ENCODE measurements at places on chromosomes 7 and 10. TPM values are rescaled to one million over a fixed set of nuclear protein-coding genes. Genes with fewer than 3 reads are reported as not detected.

Gene POLR2J2
- polyA plus RNA-seq: 3.0 TPM

Gene CUZD1
- polyA plus RNA-seq: 0.59 TPM

Gene CCDC172
- polyA plus RNA-seq: not detected

Gene SPDYE5
- polyA plus RNA-seq: 1.6 TPM

Gene MLXIPL
- polyA plus RNA-seq: 0.20 TPM

Gene CLEC2L
- polyA plus RNA-seq: 3.5 TPM

Gene ACTL6B
- polyA plus RNA-seq: not detected

DNA sequence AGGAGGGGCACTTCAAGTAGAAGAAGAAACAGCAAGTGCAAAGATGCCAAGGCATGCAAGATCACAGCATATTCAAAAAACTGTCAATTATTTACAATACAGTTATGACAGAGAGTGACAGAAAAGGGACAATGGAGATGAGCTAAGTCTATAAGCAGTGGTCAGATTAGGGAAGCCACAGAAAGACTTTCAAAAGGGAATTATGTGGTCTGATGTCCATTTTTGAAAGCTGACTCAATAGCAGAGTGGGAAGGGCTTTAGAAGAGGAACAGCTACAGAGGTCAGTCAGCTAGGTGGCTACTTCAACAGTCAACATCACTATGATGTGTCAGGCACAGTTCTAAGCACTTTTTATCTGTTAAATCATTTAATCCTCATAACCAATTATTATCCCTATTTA lies 45.2 kb upstream of the SPOCK2 start:
- DNase-seq: no peak

DNA sequence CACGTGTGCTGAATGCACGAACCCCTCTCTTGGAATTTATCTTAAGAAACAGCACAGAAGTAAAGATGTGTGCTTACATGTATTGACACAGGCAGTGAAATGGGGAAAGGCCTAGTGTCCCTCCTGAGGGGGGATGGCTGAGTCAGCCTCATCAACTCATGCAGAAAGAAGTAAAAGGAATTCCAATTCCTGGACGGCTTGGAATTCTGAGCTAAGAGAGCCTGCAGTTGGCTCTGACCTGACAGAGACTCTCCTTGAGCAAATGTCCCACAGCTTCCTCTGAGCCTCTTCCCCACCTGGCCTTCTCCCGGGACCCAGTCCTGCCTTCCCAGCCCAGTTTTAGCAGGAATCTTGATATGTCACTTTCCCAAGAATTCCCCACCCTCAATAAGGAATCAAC lies 542.4 kb upstream of the ADARB2 start:
- DNase-seq: no peak

DNA sequence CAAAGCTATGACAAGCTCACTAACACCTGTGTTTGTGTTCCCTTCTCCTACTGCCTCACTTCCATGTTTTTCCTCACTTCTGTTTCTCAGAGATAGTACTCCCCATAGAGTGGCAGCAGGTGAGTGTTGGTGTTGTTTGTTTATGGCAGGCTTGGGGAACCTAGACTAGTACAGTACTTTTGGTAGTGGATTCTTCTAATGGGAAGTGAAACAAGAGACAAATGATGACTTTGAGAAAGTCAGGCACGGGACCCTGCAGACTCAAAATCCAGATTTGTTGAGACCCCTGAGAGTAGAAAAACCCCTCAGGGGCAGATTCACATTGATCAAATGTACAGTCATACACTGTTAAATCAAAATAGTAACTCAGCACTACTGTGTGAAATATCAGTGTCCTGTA lies 6.4 kb upstream of the CFAP69 start:
- DNase-seq: no peak

DNA sequence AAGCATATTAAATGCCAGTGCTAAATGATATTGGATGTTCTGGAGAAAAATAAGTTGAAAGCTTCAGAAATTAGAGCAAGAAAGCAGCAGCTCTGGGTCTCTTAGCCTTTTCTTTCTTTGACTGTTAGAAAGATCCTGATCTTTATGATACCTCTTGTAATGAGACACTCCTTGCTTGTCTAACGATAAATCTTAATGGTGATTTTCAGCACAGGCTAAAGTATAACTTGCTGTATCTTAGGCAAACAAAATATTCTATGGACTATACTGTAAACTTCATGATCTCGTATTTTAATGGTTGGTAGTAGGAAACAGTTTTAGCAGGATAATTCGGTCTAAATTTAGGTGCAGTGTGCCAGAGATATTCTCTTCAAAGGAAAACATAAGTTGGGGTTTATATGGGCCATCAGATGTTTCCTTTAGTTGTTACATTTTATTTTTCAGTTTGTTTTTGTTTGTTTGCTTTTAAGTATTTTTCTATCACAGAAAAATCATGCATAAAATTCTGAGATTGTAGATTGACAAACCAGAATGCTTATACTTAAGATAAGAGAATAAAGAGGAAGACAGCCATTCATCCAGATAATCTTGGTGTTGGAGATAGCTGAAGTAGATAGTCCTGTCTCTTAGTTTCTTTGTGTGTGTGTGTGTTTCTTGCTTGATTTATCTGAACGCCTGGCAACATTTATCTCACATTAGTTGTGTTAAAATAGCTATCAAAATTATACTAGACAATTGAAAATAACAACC lies 4.7 kb downstream of the CASD1 start:
- DNase-seq: peak; percentile 3

DNA sequence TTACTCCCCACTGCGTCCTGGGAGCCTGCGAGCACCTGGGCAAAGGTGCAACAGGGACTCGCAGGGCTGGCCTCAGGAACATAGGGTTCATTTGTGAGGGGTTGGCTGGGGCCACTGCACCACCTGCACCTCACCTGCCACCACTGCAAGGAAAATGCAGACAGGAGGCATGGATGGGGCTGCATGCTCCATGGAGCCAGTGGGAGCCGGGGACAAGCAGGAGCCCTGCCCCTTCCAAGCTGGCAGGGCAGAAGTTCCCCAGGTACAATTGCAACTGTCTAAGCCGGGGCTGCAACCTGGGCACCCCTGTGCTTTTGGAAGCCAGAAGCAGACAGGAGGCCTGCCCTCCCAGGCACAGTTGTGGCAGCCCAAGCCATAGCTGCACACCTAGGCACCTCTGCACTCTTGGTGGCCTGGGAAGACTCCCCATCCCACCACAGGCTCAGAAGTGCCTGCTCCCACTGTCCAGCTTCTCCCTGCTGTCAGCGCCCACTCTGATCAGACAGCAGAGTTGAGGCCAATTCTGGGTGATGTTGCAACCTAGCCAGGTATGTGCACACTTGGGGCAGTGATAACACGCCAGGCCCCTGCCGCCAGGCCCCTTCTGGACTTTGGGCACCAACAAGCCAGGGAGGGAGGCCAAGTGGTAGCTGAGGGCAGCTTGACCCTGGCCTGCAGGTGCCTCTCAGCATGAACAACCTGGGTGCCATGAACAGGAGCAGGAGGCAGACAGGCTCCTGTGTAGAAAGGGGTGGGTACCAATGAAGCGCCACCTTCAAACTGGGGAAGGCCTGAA lies 58.2 kb downstream of the TMEM106B start:
- DNase-seq: no peak

DNA sequence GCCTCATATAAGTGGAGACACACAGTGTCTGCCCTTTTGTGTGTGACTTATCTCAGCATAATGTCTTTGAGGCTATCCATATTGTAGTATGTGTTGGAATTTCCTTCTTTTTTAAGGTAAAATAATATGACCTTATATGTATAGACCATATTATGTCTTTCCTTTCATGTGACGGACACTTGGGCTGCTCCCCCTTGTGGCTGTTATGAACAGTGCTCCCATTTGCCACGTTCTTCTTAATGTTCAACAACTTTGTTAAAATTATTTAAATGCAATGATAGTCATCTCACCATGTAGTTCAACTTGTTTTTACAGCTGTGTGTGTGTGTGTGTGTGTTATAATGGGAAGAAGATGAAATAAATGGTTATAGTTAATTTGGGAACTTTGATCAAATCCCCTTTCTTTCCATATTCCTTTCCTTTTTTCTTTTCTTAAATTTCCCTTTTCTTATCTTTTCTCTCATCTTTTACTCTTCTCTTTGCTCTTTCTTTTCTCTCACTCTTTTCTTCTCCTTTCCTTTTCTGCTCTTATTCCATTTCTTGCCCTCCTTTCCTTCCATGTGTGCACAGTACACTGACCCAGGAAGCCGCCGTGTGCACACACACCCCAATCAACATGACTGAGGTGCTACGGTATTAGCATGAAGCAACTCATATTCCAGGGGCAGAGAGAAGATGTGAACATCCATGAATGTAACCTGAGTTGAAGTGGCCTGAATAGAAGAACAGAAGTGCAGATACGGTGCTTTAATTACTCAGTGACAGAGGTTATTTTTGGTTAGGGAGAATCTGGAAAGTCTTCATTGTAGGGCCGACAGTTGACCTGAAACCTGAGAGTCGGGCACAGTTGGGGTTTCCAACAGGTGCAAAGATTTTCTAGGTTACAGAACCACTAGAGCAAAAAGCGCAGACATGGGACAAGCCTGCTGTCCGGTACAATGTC lies 596.6 kb downstream of the SDK1 start:
- peak; percentile 59 for DNase-seq

DNA sequence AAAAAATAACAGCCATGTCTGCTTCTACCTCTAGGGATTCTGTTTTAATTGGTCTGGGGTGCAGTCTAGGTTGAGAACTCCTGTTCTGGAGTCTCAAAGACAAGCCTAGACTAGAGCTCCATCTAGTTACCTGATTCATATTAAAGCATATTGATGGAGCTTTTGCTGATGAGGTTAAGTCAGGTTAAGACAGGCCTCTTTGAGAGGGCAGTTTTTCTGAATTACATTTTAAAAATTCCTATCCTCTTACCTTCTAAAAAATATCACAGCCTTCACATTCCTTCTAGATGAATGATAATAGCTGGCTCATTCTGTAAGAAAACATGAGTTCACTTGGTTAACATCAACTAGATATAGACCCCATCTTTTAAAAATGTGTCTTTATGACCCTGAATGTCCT lies 28.9 kb downstream of the MGAM start:
- DNase-seq: no peak

GRCh38 chr7:159056737-159057136 lies 87.9 kb downstream of the VIPR2 start:
- no peak for DNase-seq

DNA sequence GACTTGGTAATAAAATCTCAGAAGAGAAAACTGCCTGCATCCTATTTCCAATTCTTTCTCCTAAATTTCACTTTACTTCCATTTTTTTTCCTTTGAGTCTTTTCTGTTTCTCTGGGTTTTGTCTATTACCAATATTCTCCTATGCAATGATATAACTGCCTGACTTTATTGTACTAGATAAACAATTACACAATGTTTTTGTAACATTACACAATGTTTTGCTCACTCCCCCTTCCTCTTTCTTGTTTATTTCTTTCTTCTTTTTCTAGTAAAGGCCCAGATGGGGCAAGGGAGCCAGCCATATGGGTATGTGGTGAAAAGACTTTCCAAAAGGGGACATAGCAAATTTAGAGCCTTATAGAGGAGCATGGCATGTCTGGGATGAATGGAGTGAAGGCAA lies 278.7 kb upstream of the PHYHIPL start:
- no peak for DNase-seq

- no peak for DNase-seq
Measured at GRCh38 chr10:69474742-69475432, 23.6 kb downstream of the TSPAN15 start.

DNA sequence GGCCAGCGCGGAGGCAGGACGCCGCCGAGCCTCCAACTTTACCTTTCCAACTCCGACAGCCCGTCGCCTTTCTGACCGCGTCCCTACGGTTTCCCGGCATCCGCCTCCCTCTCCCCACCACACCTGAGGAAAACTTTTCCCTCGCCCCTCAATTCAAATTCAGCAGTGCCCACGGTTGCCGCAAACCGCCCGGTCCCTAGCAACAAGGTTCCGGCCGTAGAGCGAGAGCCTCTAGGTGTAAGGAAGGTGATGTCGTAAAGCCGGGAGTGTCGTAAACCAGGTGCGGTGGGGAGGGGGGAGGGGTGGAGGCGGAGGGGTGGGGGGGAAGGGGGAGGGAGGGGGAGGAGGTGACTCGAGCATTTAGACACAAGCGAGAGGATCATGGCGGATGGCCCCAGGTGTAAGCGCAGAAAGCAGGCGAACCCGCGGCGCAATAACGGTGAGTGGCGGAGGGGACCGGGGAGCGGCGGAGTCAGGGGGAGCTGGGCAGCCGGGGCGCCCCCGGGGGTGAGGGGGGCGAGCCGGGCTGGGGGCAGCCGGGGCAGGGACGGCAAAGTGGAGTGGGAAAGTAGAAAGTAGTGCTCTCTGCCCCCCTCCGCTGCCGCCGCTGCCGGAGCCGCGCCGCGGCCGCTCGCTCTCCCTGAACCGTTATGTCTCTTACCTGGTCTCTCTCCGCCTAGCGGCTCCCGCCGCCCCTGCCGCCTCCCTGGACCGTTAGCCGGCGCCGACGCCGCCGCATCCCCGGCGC lies at the start of gene ZEB1:
Gene ZEB1 (plus strand): TSS at position 363 of the 748 bp plus-strand sequence. CDS start 19 bp downstream, at position 382.
- DNase-seq: peak; percentile 95

DNA sequence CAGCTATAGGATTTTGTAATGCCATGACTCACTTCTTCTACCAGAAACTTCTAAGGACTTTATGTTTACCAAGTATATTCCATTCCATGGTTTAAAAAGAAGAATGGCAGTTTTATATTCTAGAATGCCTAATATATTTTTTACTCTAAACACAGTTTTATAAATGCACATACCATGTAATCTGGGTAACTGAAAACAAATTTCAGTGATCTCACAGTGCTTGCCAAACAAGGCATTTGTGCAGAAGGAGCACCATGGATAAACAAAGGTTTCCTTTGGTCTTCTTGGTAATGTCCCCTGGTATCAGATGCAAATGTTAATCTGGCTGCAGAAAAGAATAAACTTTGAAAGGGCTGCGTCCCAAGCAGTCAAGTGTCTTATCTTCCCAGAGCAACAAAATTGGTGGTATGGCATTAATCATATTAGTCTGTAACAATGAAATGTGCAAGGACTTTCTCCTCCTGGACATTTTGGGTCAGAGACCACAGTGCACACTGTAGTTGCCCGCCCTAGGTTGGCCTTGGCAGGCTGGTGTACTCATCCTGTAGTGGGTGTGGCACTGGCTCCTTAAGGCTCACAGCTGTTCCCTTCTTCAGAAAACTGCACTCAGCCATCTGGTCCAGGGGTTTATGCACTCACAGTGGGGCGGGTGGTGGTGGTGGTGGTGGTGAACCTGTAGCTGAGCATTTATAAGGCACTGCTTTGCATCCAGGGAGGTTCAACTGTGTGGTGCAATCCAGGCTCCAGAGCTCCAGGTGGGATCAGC lies 56.7 kb downstream of the LAMB4 start:
- no peak for DNase-seq

DNA sequence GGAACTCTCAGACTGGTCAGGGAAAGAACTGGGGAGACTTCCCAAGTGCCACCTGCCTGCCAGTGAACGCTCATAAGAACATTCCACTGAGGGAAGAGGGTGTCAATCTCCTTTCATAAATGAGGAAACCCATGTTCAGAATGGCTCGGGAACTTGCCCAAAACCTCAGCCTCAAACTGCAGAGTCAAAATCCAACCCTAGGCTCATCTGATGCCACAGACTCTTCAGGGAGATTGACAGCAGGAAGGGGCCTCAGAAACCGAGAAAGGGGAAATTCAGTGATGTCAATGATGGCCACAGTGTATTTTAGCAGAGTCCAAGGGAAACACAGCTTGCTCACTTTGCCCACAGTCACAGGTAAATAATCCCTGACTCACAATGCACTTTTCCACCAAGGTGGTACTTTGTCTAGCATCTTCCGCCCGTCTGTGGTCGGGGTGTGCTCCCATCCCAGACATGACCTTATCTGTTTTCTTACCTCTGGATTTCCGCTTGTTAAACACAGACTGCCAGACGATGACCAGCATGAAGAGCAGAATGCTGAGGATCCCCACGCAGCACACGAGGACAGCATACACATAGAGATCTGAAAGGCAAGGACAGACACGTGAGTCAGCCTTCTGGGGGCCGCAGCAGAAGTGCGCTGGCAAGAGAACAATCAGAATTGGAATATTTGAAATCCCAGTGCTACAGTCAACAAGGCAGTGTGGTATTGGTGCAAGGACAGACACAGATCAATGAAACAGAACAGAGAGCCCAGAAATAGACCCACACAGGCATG lies 38.4 kb downstream of the VSTM4 start:
- DNase-seq: no peak
